GM23338 (cell line): ENCODE measurements at places on chromosomes 2 and 18.
A peak's percentile ranks its signal among the peaks of the same experiment; 100 is the strongest.

DNA sequence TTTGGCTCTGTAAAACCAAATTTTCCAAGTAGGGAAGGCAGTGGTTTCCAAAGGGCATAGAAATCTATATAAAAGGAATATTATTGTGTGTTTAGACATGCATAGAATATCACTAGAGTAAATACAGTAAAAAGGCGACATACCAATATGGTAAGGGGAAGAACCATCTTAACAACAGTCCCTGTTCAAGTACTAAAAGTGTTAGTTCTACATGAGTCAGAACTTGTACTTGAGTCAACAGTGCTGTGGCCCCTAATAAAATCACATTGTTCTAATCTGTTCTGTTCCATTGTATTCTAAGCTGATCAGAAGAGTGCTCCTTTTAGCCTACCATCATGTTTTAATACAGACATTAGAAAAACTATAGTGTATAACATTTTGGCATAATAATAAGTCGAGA, 36.1 kb upstream of the TNFRSF11A start:
- no peak for DNase-seq

- peak; percentile 27 for DNase-seq
These were observed 13.6 kb downstream of the MRO start for GRCh38 chr18:50806208-50806616.

DNA sequence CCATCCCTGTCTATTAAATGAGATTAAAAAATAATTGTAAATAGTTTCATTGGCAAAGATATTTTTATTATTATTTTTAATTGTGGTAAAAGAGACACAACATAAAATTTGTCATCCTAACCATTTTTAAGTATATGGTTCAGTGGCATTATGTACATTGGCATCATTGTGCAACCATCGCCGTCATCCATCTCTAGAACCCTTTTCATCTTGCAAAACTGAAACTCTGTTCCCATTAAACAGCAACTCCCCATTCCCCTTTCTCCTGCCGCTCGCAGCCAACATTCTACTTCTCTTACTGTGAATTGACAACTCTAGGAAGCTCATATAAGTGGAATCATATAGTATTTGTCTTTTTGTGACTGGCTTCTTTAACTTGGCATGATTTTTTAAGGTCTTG, 25.3 kb downstream of the LAMA3 start:
- DNase-seq: no peak

DNA sequence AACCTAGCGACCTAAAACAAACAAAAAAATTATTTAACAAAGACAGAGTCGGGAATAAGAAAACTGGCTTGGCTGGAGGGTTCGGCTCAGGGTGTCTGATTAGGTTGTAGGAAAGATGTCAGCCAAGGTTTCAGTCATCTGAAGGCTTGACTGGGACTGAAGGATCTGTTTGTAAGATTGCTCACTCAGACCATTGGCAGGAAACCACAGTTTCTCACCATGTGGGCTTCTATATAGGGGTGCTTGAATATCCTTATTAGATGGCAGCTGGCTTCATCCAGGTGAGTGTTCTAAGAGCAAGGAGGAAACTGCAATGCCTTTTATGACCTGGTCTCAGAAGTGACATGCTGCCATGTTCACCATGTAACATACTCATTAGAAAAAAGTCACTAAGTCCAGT, 999 bp upstream of the IL36B start:
- no peak for DNase-seq

GRCh38 chr18:34807106-34807796, 97.2 kb downstream of the DTNA start:
- peak; percentile 65 for DNase-seq

- DNase-seq: peak; percentile 78
These were observed at the start of gene ACADL for GRCh38 chr2:210224941-210225672. ACADL (minus strand) TSS chr2:210225447; CDS start chr2:210225263, 184 bp downstream.

GRCh38 chr2:26989156-26989555, 18.7 kb downstream of the MAPRE3 start:
- DNase-seq: no peak

DNA sequence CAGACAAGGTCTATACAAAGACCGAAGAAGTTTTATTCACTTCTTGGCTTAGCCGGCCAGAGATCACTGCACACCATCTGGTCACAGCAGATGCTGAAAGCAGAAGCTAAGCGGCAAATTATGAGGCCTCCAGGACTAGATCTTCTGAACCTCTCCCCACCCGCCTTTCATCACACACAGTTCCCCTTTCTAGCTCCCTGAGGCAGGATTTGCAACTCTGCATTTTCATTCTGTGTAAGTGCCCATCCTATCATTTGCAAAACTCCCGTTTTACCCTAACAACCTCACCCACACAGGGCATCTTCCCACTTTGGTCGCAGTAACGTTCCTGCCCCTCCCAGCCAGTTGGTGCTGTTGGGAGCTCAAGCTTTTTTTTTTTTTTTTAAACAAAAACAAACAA, 3.1 kb upstream of the MOB1A start:
- DNase-seq: no peak

DNA sequence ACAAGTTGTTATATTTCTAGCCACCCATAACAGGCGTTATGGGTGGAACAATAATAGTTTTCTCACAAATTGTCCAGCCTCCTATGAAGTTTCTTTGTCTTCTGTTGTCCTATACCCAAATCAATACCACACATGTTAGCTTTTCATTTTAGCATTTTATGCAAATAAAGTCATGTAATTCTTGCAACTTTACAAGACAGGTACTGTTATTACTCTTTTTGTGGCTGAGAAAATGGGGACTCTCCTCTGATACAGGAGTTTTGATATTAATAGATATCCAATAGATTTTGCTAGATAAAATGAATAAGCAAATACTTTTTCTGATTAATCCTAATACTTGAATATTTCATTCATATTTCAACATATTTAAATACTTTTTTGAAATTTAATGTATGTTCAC, 151.0 kb downstream of the PMAIP1 start:
- no peak for DNase-seq
